ENCODE measurements at places on chromosomes 11 and 22.

DNA sequence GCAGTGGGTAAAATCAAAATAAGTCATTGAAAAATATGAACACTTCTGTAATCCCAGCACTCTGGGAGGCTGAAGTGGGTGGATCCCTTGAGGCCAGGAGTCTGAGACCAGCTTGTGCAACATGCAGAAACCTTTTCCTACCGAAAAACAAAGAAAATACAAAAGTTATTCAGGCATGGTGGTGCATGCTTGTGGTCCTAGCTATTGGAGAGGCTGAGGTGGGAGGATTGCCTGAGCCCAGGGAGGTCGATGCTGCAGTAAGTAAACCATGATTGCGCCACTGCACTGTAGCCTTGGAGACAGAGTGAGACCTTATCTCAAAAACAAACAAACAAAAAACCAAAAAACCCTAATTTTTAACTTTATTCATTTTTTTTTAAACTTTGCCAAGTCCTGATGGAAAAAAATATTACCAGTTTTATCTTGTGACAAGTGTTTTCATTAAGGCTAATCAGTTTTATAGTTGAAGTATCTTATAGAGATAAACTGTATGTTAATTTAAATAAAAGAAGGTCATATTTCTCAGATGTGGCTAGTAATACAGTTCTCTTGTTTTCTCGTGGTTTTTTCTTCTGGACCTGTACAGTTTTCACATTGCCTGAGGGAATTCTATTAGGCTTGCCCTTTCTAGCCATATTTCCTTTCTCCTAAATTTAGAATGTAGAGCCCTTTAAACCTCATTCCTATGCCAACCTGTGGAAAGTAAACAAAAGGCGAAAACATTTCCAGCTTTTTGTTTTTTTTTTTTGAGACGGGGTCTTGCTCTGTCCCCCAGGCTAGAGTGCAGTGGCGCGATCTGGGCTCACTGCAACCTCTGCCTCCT, 9.4 kb downstream of the HIPK3 start:
- no peak for DNase-seq

- no peak for DNase-seq
Measured at GRCh38 chr11:78032090-78032489, 9.0 kb upstream of the KCTD14 start.

DNA sequence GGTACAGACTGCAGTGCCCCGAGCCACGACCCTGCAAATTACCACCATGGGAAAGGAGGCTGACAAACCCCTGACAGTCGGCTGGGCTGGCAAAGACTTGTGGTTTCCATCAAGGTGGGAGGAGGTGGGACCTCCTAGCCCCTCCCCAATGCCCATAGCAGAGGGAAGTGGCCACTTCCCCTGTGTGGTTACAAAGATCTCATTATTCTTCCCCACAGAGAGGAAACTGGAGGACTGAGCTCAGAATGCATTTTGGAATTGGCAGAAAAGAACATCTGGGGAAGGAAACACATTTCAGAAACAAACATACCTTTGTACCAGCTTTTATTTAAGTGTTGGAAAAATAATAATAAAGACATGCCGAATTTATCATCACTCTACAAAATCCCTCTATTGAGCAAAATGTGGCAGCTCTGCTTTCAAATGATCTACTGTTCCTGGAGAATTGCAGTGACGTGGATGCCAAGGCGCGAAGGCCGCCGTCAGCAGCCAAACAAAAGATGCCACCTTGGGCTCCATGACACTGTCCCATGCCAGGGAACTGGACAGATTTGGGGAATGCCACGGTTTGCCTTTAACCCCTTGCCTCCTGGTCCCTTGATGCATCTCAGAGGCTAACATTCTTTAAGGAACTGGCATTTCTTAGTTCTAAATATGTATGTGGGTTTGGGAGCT, 169.6 kb downstream of the CRYBB2 start:
- no peak for DNase-seq

- DNase-seq: peak; percentile 46
Measured at GRCh38 chr11:76445121-76446084, 585 bp downstream of the EMSY start.

DNA sequence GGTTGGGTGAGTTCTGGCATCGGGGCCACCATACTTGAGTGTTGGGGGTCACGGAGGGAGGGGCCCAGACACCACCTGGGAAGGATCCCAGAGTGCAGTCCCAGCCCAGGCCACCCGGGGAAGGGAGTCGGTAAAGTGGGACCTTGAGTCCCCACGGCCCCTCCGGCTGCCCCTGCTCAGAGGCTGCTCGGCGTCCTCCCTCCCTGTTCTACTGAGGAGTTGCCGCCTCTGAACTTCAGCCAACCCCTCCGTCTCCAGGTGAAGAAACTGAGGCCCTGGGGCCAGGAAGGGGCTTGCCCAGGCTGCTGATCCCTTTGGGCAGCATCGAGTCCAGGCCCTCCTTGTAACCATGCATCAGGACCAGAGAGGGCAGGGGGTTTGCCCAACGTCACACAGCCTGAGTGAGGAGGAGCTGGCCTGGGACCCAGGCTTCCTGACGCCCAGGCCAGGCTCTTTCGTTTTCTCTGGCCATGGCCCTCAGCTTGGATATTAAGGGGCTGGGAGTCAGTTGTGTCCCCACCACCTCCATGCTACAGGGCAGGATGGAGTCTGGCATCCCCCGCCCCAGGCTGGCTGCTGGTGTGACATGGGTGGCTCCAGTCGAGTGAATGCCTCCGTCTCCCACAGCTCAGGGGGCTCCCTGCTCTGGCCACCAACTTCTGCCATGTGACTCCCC, 1.3 kb downstream of the PARVG start:
- DNase-seq: no peak

DNA sequence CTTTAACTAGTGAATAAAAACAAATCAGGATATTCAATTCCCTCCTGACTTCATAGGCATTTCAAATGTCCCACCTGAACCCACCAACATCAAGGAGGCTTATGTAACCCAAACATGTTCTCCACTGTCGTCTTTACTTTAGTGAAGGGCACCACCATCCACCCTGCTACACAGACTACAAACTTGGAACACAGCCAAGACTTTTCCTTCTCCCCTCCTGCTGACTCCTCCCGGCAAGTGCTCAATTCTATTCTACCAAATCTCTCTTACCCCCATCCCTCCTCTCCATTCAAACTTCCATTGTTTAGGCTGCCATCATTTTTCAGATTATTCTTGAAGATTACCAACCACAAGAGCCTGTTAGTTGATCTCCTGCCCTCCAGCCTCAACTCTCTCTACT, 24.3 kb downstream of the SAAL1 start:
- no peak for DNase-seq

GRCh38 chr11:102459393-102459792, 6.8 kb upstream of the TMEM123 start:
- no peak for DNase-seq

DNA sequence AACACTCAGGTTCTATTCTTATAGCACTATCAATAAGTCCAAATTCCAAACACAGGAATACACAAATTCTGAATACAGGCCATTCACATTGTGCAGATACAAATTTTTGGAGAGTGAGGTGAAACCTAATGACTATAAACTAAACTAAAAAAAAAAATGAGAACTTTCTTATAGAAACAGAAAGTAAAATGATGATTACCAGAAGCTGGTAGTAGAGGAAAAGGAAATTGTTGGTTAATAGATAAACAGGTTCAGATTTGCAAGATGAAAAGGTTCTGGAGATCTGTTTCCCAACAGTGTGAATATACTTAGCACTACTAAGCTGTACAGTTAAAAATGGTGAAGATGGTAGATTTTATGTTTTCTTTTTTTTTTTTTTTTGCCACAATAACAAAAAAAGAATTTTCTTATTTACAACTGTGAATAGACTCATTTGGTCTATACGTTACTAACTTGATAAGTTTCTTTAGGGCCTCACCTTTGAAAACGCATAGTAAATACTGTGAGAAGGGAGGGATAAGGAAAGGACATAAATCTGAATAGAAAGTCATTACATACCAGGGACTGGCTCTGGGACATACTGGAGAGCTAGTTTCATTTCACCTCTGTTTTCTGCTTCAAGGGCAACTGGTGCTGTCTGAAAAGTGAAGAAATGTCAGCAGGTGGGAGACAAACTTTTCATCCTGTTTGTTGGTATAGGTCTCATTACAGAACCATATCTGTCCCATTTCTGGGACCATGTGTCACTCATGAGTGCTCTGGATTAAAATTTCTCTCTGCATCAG, 14.2 kb upstream of the CCDC89 start:
- DNase-seq: no peak

GRCh38 chr11:7892840-7893254, 38.2 kb downstream of the OR10A6 start:
- no peak for DNase-seq

GRCh38 chr22:21779444-21779843, 43.9 kb upstream of the YPEL1 start:
- DNase-seq: no peak

GRCh38 chr22:46963672-46964545, 201.5 kb downstream of the TBC1D22A start:
- DNase-seq: no peak

- no peak for DNase-seq
Measured at GRCh38 chr22:36182857-36183256, 18.8 kb downstream of the APOL4 start.

DNA sequence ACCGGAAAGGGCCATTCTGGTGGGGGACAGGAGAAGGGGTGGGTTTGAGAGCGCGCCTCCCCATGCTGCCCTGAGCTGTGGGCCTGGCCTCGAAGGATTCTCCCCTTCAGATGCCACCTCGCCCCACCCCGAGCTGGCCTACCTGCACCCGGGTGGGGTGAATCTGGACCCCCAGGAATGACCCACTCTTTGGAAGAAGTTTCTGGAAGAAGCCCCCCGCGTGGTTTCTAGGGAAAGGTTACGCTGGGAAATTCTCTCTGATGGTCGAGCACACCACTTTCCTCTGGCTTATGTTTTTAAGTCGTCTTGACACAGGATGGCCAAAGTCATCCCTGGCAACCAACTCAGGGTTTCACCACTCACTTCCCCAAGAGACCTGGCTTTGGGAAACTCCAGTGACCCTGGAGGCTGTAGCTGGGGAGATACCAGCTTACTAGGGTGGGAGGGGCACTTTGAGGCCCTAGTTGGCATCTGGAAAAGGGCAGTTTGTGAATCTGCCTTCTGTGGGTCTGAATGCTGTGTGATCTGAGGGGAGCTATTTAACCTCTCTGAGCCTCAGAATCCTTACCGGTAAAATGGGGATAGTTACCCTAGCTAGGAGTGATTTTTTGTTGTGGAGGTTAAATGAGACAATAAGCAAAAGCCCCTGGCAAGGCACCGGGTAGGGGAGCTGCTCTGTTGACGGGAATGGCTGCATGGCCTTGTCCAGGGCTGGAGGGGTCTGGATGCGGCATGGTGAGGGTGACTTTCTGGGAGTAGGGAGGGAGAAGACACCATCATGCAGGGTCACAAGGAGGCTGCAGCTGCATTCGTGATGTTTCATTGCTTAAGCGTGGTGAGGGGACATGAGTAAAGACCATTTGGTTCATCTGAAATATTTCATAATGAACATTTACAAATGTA, 45.3 kb upstream of the ACCSL start:
- DNase-seq: no peak

- no peak for DNase-seq
Measured at GRCh38 chr22:33272180-33272579, 214.0 kb upstream of the SYN3 start.

- DNase-seq: no peak
Measured at GRCh38 chr11:104657083-104657482, 241.2 kb downstream of the CASP12 start.

DNA sequence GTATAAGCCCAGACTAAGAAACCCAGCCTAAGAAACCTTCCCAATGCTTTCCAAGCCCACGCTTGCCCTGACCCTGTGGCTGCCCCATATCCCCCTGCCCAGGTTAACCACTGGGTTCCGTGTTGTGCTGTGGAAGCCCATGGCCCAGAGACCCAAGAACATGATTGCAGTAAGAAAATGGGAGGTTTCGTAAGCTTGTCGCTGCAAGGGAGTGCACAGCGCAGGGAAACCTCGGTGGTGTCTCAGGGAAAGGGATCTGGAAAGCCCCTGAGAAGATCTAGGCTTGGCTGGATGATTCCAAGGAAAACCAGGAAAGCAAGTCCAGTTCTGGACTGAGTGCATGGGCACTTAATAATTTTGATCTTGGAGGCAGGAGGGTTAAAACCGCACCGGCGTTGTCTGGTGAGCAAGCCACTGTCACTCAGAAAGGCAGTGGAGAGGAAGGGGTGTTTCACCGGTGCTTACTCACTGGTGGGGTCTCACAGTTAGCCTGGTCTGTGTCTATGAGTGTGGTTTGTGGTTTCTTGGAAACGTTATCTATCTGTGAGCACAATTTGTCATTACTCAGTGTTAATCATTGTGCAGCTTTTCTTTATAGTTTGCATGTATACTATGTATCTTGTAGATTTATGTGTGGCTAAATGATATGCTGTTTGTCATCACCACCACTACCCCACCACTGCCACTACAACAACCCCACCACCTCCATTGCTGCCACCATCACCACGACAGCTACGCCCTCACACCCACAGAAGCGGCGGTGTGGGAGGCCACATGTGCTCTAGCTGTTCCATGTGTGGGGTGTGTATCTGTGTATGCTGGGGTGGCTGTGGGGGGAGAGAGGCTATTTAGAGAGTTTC, 53.3 kb upstream of the PRDM11 start:
- peak; percentile 27 for DNase-seq

DNA sequence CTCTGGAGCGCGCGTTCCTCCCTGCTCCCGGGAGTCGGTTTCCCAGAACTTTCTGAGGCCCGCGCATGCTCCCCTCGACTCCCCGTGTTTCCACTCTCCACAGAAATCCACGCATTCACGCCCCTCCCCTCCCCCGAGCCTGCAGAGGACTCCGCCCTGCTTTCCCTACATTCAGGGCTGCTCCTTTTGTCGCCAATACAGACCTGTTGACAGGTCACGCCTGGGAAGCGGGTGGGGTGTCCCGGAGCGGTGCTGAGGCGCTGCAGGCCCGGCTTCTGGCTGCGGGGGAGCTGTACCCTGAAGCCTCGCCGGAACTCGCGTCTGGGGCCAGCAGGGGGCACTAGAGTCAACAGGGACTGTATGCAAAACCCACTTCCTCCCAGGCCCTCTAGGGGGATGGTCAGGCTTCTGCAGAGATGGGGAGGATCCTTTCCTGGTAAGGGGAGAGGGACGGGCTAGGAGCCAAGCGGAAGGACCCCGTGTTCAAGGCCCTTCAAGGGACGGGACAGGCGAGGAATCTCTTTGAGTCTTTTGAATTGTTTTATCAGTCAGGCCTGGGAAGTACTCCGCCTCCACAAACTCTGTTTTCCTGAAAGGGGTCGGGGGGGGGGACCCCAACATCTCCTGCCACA, at the start of gene PRAME:
PRAME (minus strand) TSS at position 294 of the 632 bp plus-strand sequence. CDS start 2,433 bp downstream, outside the sequence.
- peak; percentile 64 for DNase-seq

DNA sequence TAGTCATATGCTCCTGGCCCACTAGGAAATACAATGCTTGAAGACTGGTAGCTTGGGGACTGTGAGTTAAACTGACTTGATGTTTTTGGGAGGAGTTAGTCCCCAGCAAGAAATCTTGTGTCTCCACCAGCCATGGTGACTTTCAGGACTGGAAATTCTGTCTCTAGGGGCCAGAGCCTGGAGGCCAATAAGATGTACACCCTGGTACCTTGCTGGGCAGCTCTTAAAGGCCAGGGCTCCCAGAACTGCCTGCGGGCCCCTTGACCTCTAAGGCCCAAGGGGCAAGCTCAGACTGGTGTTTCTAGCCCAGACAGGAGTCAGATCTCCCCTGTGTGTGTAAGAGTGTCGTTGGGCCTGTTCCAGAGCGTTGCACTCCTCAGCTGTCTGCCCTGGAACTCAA, 128.7 kb upstream of the C11orf58 start:
- DNase-seq: no peak

GRCh38 chr11:79708319-79708932, 267.6 kb upstream of the TENM4 start:
- no peak for DNase-seq
